ENCODE measurements at places on chromosomes 12 and 14.

DNA sequence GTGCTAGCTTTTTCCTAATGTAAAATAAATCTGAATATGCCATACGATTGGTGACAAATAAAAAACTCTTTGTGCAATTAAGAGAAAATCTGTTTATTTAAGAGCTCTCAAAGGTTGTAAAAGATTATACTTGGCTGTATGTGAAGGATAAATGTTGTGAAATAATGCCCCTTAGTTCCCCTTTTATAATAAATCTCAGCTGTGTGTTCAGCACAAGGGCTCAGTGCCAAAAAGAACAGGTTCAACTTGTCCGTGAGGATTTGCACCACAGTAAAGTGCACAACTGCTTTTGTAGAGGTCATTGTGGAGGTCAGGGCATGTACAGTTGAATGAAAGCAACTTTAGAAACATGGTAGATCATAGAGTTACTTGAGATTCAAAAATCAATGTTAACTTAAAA is 118.6 kb downstream of the TRMT5 start:
- no peak for DNase-seq

DNA sequence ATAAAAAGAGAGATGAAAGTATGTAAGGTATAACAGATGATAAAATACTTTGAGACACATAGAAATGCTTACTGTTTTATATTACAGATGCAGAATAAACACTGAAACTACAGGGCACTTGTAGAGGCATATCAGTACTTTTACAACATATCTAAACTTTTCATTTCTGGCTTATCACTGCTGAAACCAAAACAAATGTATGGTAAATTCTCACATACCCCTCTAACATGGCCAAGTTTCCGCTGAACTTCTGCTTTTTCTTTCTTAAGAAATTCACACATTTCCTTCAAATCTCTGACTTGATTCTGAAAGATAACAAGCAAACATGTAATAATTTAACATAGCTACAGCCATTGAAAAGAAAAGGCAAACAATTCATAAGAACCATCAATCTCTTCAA is 33.3 kb upstream of the C12orf50 start:
- DNase-seq: no peak

DNA sequence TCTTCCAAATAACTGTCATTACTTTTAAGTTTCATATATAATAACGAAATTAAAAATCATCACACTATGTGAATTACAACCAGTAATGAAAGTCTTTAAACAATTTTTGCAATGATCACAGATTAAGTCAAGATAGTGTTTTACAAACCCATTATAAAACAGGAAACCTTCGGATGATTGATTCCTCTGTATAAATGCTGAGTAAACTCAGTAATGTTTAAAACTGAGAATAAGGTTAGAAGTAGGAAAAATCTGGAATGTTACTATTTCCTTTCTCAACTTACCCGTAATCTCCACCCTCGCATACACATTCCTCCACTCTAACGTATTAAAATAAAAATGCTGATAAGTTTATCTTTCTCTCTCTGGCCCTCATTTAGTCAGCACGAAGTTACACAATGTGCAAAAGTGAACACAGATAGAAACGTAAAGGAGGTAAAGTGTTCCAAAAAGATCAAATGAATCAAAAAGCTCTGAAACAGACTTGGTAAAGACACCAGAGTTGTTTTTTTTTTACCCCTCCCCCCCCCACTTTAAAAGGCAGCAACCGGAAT is 1.6 kb downstream of the ZFC3H1 start:
- DNase-seq: no peak

DNA sequence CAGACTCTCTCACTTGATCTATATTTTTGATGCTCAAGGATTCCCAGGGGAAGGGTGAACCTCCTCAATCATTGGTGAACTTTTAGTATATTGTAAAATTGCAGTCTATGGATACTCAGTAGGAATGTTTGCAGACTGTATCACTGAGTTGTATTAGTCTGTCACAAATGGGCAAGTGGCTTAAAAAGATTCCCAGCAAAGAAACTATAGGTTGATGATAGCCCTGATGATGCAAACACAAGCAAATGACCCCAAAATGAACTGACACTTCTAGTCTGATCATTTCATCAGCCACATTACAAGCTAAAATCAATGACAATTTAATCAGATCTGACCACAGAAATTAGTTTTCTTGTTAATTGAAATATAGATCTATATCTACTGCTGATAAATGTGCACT is 59.5 kb downstream of the RTN1 start:
- DNase-seq: no peak

DNA sequence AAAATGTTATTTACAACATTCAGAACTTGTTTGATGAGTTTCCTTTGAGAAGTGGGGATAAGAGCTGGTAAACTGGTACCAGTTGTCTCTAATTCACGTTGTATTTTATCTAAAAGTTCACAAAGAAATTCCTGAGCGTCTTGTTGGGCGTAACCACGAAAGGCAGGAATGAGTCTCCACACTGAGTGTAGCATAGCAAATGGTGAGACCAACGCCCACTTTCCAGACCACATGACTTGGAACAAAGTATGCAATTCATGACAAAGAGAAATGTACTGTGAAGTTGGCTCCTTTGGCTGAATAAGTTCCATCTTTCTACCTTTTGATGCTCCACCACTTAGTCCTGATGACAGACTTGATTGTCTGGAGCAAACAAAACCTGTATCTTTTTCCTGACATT is 18.4 kb downstream of the USP44 start:
- peak; percentile 29 for DNase-seq

- no peak for DNase-seq
Observed at GRCh38 chr12:11729008-11729407, 79.5 kb downstream of the ETV6 start.

- DNase-seq: no peak
Observed at GRCh38 chr12:2764398-2764797, 30.4 kb upstream of the FKBP4 start.

- no peak for DNase-seq
Observed at GRCh38 chr14:47526591-47527244, 148.7 kb downstream of the MDGA2 start.

DNA sequence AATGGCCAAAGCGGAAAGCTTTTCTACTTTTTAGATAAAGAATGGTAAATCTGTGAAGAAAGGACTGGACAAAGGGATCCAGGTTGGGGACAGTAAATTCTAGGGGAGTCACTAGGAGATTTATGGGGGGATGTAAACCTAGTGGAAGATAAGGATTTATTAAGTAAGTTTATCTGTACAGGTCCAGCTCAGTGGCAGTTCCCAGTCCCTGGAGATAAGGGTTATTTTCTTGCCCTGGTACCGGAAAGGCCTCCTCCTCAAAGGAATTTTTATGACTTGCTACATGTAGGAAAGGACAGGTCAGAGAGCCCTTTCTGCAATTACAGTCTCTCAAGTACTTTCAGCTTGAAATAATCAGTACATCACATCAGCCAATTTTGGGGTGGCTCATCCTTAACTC is 72.6 kb upstream of the BICD1 start:
- DNase-seq: no peak

GRCh38 chr12:110528277-110528839 is 26.2 kb downstream of the RAD9B start:
- DNase-seq: no peak

DNA sequence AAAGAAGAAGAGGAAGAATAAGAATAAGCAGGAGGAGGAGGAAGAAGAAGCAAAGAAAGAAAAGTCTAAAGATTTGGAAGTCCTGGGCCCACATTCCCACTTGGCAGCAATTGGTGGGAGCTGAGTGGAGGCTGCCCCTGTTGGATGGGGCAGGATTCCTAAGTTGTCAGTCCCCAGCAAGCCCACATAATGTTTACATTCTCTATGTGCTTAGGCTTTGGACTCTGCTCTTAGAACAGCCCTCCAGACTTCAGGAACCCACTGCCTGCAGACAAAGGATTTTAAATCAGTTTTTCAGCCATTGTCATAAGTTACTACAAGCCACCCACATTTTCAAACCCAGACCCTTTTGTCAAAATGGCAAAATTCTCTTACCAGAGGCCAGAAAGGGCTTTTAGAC is 92.0 kb downstream of the OTX2 start:
- DNase-seq: no peak

GRCh38 chr12:118842866-118843265 is 138.5 kb upstream of the SRRM4 start:
- DNase-seq: no peak

DNA sequence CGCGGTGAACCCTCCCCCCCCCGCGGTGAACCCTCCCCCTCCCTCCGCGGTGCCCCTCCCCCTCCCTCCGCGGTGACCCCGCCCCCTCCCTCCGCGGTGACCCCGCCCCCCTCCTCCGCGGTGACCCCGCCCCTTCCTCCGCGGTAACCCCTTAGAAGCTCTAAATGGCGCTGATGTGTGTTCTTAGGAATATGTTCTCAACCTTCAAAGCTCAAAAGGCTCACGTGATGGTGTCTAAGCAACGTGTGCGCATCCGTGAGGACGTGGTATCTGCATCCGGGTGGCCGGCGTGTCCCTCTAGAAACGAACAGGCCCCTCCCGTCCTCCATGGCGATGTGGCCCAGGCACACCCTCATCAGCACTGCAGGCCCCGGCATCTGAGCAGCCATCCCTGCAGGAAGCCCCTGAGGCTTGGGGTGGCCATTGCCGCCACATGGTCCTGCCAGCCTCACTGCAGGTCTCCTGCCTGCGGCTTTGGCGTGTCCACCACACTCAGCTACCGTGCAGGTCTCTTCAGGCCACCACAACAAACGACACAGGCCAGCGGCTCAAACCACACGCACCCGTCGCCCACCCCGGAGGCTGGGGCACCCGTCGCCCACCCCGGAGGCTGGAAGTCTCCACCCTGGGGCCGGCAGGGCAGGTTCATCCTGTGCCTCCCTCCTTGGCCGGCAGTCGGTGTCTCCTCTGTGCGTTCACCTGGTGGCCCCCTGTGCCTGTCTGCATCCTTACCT is 14.5 kb upstream of the FBRSL1 start:
- no peak for DNase-seq

DNA sequence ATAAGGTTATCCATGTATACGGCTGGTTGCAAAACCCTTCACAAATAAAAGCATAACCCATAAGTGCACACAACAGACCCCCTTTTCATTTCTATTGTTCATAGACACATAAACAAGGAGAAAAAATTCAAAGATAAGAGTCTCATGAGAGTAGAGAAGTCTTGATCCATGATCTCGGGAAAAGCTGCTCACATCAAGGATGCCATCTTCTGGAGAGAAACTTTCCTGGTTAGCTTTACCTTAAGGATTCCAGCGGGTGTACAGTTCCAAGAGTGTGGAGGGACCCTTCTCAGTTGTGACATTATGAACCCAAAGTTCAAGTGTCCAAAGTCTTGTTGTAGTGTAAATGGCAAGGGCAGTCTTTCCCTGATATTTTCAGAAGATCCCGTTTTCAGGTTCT is 144.5 kb downstream of the LLPH start:
- DNase-seq: no peak

- no peak for DNase-seq
Observed at GRCh38 chr12:25186038-25186787, 8.7 kb downstream of the DNAI7 start.

GRCh38 chr12:5083955-5084849 is 40.5 kb downstream of the KCNA5 start:
- peak; percentile 4 for DNase-seq

DNA sequence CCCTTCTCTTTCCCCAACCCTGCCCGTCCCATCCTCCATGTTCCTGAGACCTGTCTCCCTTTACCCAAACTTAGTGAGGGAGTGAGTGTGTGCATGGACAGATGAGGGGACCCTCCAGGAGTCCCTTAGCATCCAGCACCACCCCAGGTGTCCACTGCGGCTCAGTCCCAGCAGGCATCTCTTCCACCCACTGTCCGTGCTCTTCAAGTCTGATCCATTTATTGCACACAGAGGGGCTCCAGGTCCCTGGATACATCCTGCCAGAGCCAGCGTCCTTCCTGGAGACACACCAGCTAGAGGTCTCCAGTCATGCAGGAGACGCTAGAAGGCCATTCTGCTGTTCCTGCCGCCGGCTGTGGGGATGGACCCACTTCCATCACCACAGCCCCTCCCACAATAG is 239.2 kb downstream of the ADGRD1 start:
- no peak for DNase-seq

GRCh38 chr12:2583091-2583497 is 211.7 kb upstream of the FKBP4 start:
- DNase-seq: peak; percentile 53

DNA sequence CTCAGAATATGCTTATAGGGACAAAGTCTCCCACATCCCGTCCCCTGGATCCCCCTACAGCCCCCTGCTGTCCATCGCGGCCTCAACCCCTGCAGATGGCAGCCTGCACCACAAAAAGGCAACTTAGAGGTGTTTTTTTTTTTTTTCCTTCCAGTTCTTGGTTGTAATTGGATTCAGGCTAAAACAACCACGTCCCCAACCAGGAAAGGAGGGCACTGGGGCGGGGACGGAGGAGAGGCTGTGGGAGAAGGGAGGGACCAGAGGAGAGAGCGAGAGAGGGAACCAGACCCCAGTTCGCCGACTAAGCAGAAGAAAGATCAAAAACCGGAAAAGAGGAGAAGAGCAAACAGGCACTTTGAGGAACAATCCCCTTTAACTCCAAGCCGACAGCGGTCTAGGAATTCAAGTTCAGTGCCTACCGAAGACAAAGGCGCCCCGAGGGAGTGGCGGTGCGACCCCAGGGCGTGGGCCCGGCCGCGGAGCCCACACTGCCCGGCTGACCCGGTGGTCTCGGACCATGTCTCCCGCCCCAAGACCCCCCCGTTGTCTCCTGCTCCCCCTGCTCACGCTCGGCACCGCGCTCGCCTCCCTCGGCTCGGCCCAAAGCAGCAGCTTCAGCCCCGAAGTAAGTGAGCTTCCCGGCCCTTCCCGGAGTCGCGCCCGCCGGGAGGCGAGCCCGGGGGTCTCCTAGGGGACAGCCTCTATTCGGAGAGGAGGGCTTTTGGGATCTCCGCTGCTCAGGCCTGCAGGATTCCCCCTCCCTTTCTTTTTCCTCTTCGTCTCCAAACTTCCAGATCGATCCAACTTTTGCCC is at the start of gene MMP14:
Gene MMP14 (plus strand): TSS at position 285 of the 813 bp plus-strand sequence. CDS start 233 bp downstream, at position 518.
- DNase-seq: no peak

DNA sequence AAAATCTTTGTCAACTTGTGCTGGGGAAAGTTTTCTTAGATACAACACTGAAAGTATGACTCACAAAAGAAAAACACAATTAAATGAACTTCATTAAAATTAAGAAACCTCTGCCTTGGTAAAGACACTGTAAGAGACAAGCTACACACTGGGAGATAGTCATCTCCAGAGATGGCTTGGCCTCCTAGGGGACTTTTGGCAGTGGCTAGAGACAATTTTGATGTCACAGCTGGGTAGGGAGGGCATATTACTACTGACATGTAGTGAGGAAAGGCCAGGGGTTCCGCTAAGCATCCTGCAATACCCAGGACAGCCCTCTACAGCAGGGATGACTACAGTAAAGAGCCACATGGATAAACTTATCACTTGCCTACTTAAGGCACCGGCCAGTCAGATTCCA is 8.7 kb upstream of the RNASE4 start:
- DNase-seq: no peak

GRCh38 chr12:124410354-124411175 is 115.7 kb downstream of the RFLNA start:
- DNase-seq: no peak
